GM12891 (cell line): ENCODE measurements at places on chromosomes 6 and 20.

DNA sequence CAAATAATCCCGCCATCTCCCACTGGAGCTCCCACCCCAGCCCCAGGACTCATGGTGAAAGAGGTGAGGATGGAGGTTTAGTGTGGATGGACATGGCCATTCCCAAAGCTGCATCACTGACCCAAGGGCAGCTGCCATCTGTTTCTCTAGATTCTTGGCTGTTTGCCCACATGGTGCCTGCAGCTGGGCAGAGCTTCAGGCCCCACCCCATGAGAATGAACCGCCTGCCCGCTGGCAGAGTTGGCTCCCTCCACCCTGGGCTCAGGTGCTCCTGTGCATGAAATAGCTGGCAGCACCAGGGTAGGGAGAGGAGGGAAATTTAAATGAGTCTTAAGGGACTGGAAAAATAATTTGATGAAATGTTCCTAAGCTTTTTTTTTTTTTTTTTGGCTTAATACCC lies 17.4 kb downstream of the SCML4 start:
- no peak for DNase-seq

GRCh38 chr6:73180076-73180738 lies 45.1 kb downstream of the KHDC1L start:
- no peak for DNase-seq

DNA sequence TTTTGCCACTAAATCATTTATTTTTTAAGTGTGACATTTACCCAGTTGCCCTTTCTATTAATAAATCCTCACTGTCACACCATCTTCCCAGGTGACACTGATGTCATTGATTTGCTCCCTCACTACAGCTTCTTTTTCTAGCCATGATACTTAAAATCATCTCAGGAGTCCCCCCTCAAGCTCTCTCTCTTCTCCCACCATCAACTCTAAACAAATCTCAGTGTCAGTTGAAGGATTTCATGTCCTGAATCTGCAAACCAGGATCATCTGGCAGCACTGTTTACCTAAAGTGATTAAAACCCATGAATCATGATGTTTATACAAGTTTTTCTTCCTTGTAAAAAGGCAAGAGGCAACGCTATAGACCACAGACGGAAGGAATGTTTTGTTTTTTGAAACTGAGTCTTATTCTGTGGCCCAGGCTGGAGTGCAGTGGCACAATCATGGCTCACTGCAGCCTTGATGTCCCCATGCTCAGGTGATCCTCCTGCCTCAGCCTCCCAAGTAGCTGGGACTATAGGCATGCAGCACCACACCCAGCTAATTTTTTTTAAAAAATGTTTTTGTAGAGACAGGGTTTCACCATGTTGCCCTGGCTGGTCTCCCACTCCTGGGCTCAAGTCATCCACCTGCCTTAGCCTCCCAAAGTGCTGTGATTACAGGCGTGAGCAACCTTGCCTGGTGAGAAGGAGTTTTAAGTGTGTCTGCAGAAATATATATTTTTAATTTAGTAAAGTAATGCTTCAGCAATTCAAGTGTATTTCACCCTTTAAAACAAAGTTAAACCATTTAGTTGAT lies 30.1 kb upstream of the SH3BGRL2 start:
- no peak for DNase-seq

DNA sequence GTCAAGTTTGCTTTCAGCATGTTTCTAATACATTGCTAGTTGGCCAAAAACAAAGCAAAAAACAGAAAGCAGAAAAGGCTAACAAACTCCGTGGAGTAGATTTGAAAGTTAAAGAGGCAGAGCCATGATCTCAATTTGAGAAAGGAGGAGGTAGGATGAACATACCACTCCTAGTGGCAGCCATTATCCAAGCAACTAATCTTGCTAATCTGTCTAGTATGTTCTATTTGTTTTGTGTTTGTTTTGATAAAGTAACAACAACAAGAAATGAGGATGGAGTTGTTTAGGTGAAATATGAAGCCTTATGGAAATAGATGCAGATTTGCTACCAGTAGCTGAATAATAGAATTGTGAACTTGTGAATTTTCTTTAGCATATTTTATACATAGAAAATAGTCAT lies 295.5 kb upstream of the PRDM1 start:
- DNase-seq = no peak

DNA sequence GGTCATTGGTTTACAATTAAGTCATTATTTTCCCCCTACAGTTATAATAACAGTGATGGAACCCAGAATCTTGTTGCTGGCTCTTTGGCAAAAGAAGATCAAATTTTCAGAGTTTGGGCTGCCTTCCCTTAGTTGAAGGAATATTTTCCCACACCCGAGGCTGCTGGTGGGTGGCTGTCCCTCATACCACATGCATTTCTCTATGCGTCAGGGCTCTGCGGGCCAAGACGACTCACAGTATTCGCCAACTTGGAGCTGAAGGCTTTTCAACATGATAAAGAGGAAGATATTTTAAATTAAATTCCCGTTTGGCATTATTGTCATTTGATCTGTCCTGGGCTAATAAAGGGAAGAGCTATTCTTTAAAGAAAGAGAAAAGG lies 102.2 kb upstream of the SASH1 start:
- DNase-seq = no peak

DNA sequence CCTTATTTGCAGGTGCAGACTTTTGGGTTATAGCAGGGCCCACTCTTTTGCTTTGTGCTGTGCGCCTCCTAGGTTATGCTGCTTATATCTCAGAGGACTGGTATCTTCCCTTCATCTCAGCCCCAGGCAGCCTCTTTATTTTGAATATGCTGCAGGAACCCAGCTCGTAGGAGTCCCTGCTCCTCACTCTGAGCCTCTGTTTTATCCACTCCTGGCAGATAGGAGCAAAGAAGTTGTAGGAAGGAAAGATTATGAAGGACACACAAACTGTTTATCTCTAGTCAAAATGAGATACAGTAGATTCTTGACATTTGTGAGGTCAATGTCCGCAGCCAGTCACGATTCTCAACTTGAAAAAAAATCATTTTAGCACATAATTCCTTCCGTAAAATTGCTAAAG lies 15.6 kb downstream of the L3MBTL3 start:
- no peak for DNase-seq

GRCh38 chr6:16712931-16713484 lies 48.3 kb downstream of the ATXN1 start:
- DNase-seq = no peak
